Activated CD4-positive, alpha-beta memory T cell treated with anti-CD3 and anti-CD28 coated beads, Interleukin-2, amount 10 ng/mL, durations not matched to agents 7 days and 5 days (primary cell): ENCODE measurements at places on chromosomes 7 and 10. TPM values are rescaled to one million over a fixed set of nuclear protein-coding genes. Genes with fewer than 3 reads are reported as not detected.

Gene SLC13A1
- not detected for total RNA-seq

DNA sequence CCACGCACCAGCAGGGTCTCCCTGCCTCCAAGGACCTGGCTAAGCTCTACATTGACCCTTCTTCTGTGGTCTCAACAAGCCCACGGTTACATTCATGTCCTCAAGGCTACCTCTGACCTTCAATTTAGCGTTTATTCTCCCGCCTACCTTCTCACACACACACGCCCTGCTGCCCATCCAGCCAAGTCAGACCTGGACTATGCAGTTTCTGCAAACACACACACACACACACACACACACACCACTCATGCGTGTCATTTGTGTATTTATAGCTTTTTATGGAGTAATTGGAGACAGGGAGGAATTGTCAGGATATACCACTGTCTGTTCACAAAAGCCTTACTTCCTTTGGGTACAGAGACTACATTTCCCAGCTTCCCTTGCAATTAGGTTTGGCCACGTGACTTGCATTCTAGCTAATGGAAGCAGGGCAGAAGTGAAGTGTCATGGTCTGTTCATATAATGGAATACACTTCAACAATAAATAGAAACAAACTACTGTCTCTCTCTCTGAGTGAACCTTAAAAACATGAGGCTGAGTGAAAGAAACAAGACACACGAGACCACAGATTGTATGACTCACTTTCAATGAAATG, 53.8 kb upstream of the CPXM2 start:
- no peak overlapping the region for H3K4me3 ChIP-seq
- H3K27ac ChIP-seq: no peak overlapping the region
- no peaks in the 10 kb centered on the region for H3K4me1 ChIP-seq
- no peaks in the 10 kb centered on the region for H3K27me3 ChIP-seq

DNA sequence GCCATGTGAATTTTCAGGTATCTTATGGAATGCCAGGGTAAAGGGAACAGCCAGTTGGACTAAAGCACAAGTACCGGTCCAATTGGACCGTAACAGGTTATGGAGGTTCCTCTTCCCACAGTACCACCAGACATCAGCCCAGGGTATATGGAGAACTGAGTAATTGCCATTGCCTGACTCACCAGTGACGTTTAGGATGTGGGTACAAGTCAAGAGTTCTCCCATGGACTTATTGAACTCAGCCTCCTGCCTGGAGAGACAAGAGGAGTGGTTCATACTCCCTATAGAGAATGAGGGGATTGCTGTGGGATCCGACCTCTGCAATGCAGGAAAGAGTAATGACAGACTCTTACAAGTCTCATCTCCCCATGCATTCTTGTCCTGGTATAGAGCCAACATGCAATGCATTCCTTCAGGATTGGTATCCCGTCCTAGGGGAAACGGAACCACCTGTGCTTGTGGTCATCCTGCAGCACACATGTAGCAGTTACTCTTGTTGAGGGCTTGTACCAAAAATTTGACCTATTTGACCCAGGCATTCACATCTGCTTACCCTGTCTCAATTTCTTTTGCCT, 30.7 kb upstream of the ELOVL3 start:
- no peaks in the 10 kb centered on the region for H3K4me1 ChIP-seq
- no peak overlapping the region for H3K4me3 ChIP-seq
- H3K36me3 ChIP-seq: peaks cover 8% of the 10 kb centered on the region
- peaks cover 2% of the 10 kb centered on the region for H3K27me3 ChIP-seq
- no peak for DNase-seq
- no peak overlapping the region for H3K27ac ChIP-seq

Gene CTAGE6
- total RNA-seq: 3.0 TPM

DNA sequence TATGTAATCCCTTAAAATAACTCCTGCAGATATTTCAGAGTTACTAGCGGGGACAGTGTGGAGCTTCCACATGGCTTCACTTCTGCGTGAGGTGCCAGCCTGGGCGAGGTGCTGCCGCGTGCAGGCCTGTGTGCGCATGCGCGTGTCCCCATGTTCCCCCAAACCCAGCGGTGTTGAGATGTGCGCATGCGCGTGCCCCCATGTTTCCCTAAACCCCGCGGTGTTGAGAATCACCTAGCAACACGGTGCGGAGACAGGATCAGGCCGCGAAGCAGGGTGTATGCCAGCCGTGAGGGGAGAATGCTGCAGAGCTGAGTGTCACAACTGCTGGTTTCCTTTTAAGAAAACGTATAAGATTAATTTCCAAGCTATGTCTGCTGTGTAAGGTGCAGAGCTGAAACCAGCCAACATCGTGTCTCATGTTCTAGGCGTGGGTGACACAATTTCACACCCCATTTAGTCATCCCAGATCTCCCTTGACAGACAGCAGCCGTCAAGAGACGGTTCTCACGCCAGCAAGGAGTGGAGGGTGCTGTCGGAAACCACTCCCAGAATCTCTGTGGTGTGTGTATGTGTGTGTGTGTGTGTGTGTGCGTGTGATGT, 71.9 kb upstream of the ADARB2 start:
- H3K4me3 ChIP-seq: no peak overlapping the region
- no peaks in the 10 kb centered on the region for H3K36me3 ChIP-seq
- H3K27me3 ChIP-seq: no peaks in the 10 kb centered on the region
- no peak overlapping the region for H3K27ac ChIP-seq
- no peak for DNase-seq

DNA sequence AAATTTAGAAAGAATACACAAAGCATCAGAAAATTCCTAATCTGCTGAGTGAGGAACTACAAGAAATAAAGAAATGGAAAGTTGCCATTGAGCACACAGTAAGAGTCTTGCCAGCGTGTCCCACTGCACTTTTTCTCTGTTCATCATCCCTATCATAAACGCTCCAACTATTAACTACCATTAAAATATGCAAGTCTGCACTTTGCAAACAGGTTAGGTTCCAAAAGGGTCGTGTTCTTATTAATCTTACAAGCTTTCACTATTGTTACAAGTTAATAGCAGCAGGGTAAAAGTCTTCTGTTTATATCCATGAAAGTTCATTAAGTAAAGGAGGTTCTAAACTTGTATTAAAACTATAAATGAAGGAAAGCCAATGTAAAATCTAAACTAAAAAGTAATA, 5.2 kb upstream of the JMJD1C start:
- no peak overlapping the region for H3K4me3 ChIP-seq
- DNase-seq: no peak
- no peak overlapping the region for H3K27ac ChIP-seq
- H3K27me3 ChIP-seq: peaks cover 4% of the 10 kb centered on the region
- H3K36me3 ChIP-seq: peaks cover 2% of the 10 kb centered on the region

DNA sequence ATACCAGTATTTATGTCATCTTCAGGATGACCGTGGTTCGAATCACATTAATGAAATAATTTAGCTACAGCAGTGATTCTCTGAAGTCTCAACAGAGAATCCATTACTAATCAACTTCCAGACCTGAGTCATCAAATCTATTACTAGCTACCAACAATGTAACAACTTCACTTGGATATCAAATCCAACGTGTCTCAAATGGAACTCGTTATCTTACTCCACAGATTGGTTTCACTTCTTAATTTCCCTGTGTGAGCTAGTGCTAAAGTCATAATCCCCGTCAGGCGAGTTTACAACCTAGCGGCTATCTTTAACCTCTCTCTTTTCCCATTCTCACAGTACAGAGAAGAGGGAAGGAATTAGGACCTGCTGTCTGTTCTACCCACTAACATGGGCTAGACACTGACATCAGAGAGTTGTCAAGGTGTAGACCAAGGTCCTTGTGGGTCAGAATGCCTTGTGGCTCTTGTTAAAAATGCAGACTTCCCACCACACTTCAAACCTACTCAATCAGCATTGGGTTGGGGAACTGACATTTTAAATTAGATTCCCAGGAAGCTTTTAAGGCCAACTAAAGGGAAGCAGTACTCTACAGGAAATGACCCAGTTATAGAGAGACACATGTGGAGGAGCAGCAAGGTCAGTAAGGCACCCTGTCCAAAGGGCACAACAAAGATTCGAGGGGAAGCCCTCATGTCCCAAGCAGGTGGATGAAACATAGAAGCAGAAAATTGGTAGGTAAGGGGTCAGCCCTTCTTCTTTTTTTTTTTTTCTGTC, 57.3 kb upstream of the GSAP start:
- peaks cover 4% of the 10 kb centered on the region for H3K27me3 ChIP-seq
- H3K36me3 ChIP-seq: no peaks in the 10 kb centered on the region
- no peak overlapping the region for H3K4me3 ChIP-seq
- H3K27ac ChIP-seq: no peak overlapping the region

- H3K27ac ChIP-seq: no peak overlapping the region
- H3K27me3 ChIP-seq: no peaks in the 10 kb centered on the region
- H3K4me3 ChIP-seq: no peak overlapping the region
- DNase-seq: peak; percentile 49
- no peaks in the 10 kb centered on the region for H3K36me3 ChIP-seq
Measured at GRCh38 chr7:131859147-131859821, 302.9 kb upstream of the PODXL start.

DNA sequence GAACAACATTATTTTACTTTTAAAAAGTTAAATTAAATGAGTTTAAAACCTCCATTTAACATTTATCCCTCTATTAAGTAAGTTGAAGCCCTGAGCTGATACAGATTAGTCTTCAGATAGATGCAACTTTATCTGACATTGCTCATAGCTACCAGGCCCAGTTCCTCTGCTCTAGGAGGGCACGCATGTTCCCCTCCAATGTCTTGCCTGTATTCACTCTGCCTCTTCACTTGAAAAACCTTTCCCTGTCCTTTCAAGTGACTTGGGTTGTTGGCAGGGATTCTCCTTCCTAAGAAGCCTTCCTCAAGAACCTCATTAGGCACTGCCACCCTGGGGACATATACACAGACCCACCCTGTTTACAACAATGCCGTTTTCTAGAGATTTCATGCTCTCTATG, 270.4 kb downstream of the RELN start:
- H3K27ac ChIP-seq: no peak overlapping the region
- H3K27me3 ChIP-seq: peaks cover 3% of the 10 kb centered on the region
- no peak for DNase-seq
- H3K4me3 ChIP-seq: no peak overlapping the region

Gene UTF1
- not detected for total RNA-seq

GRCh38 chr10:130787243-130787642, 524.3 kb downstream of the TCERG1L start:
- no peaks in the 10 kb centered on the region for H3K36me3 ChIP-seq
- H3K27ac ChIP-seq: no peak overlapping the region
- no peak for DNase-seq

GRCh38 chr10:71312811-71313789, 6.0 kb upstream of the SLC29A3 start:
- H3K27me3 ChIP-seq: peaks cover 18% of the 10 kb centered on the region
- H3K36me3 ChIP-seq: no peaks in the 10 kb centered on the region
- peaks cover 11% of the 10 kb centered on the region for H3K4me1 ChIP-seq
- no peak for DNase-seq
- no peak overlapping the region for H3K27ac ChIP-seq

Gene RAB19
- total RNA-seq: 4.3 TPM

- H3K27me3 ChIP-seq: peaks cover 5% of the 10 kb centered on the region
- H3K36me3 ChIP-seq: no peaks in the 10 kb centered on the region
- DNase-seq: no peak
- H3K4me1 ChIP-seq: no peaks in the 10 kb centered on the region
- no peak overlapping the region for H3K4me3 ChIP-seq
Measured at GRCh38 chr10:10665750-10666149, 351.9 kb upstream of the CELF2 start.

Gene ITGA8
- not detected for total RNA-seq

GRCh38 chr7:13915891-13916290, 73.6 kb downstream of the ETV1 start:
- DNase-seq: no peak
- H3K4me1 ChIP-seq: peaks cover 16% of the 10 kb centered on the region
- no peak overlapping the region for H3K4me3 ChIP-seq
- no peaks in the 10 kb centered on the region for H3K36me3 ChIP-seq
- H3K27me3 ChIP-seq: no peaks in the 10 kb centered on the region

GRCh38 chr7:32494946-32495297, 367 bp upstream of the AVL9 start:
- peak overlapping the region; percentile 88 for H3K4me3 ChIP-seq
- no peak for DNase-seq
- H3K27me3 ChIP-seq: no peaks in the 10 kb centered on the region
- peaks cover 26% of the 10 kb centered on the region for H3K36me3 ChIP-seq
- peaks cover 42% of the 10 kb centered on the region for H3K4me1 ChIP-seq
- peak overlapping the region; percentile 75 for H3K27ac ChIP-seq
